ENCODE measurements at places on chromosomes 3 and 15.

GRCh38 chr15:41975669-41976068 lies 3.3 kb upstream of the EHD4 start:
- DNase-seq, result no peak

DNA sequence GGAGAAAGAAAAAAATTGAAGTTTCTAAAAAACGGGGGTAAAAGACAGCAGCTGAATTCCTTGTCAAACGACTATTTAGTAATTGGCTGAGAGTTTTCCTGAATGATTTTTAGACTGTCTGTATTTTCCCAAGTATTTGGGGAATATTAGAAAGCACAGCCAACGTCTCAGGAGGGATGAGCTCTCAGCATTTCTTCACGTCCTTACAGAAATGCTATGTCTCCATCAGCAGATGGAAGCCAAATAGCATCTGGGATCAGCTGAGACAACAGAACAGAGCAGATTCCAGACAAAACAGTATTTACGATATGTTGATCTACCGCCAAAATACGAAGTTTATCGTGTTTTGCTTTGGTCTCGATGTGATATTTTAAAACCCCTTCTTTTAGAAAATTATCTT lies 5.3 kb upstream of the TMC3 start:
- DNase-seq, result no peak

DNA sequence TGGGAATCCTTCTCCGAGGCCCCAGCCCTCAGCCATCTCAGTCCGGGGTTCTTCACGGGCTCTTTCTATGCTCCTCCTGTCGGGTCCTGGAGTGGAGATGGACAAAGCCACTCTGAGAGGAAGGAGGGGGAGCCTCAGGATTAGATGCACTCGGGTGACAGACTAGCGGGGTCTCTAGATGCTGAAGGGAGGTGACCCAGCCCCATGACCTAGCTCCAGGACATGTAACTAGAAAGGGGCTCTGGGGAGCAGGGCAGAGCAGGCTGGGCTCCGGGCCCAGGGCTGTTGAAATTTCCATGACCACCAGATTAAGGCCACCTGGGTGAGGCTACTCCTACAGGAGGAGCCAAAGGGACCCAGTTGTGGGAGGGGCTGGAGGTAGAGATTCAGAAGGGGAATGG lies 14.8 kb upstream of the SKIC8 start:
- DNase-seq, result no peak

DNA sequence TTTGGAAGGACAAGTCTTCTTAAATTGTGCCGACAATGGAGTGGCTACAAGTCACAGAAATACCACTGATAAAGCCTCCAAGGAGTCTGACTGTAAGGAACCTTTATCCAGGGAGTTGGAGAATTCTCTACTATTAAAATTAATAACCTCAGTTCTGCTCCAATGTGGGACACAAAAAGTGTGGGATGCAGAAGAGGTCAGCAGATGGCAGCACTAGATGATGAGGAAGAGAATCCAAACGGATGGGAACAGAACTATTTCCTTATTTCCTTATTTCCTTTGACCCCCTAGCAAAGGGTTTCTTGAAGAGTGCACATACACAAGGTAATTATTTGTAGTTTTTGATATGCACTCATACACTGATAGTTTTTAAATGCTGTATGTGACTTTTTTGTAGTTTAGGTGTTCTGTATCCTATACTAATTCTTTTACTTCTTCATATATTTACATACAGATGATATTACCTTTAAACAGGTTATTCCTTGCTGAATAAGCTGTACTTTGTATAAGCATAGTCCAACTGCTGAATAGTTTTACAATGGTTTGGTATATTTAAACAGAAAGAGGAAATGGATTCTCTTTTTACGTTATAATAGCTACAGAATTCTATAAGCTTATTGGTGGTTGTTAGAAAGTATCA lies 25.6 kb upstream of the NLGN1 start:
- DNase-seq, result no peak

DNA sequence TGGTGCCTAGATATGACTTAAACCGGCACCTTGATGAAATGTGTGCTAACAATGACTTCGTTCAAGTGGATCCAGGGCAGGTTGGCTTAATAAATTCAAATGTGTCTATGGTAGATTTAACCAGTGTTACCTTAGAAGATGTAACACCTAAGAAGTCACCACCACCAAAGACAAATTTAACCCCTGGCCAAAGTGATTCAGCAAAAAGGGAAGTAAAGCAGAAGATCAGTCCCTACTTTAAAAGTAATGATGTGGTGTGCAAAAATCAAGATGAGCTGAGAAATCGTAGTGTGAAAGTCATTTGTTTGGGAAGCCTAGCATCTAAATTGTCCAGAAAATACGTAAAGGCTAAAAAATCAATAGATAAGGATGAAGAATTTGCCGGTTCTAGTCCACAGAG lies 1.1 kb downstream of the FAN1 start:
- no peak for DNase-seq

- no peak for DNase-seq
Measured at GRCh38 chr3:28901018-28901417, 379.9 kb upstream of the RBMS3 start.

DNA sequence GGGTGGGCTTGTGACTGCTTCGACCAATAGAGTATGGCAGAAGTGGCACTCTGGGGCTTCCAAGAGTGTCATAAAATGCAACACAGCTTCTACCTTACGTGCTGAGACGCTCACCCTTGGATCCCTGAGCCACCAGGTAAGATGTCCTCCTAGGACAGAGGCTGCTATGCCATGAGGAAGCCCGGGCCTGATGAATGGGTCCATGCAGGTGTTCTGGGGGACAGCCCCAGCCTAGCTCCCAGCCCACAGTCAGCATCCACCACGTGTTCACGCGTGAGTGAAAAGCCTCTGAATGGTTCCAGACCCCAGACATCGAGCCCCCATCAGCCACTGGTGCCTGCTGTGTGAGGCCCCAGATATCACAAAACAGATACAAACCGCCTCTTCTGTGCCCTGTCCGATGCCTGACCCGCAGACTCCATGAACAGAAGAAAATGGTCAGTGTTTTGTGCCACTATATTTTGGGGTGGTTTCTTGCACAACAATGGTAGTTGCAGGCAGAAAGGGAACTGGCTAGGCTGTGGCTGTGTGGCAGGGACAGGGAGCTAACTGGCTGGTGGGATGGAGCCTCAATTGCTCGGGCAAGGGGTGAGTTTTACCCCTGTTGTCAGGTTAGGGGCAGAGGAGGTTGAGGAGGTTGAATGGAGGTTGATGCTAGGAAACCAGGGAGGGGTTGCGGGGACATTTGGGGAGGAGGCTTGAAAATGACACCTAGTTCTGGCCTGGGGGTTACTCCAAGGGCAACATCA lies 92.2 kb downstream of the LINGO1 start:
- DNase-seq, result no peak

GRCh38 chr15:25797936-25798901 lies 64.9 kb downstream of the ATP10A start:
- DNase-seq, result no peak

All from central memory CD8-positive, alpha-beta T cell (primary cell).